Aorta (tissue), 5 donors: ENCODE measurements at places on chromosomes 16 and 17. TPM values are rescaled to one million over a fixed set of nuclear protein-coding genes. Genes with fewer than 3 reads are reported as not detected.

MT4 gene
- total RNA-seq: not detected

RNF43 gene
- total RNA-seq: 0.68 TPM

ZNRF1 gene
- 26.3 TPM for total RNA-seq

NAE1 gene
- total RNA-seq: 46.2 TPM

MYADML2 gene
- total RNA-seq: not detected

SSTR5 gene
- total RNA-seq: not detected

IRX3 gene
- total RNA-seq: 1.4 TPM

PYDC1 gene
- not detected for total RNA-seq

TEKT1 gene
- not detected for total RNA-seq

EVPLL gene
- total RNA-seq: not detected

MAP2K6 gene
- total RNA-seq: 3.4 TPM

FBXW10B gene
- 1.7 TPM for total RNA-seq

TEX14 gene
- total RNA-seq: 0.24 TPM

TSPOAP1 gene
- 21.0 TPM for total RNA-seq
